Nucleus accumbens (tissue), 56 donors: ENCODE measurements at places on chromosomes 1 and 21.

DNA sequence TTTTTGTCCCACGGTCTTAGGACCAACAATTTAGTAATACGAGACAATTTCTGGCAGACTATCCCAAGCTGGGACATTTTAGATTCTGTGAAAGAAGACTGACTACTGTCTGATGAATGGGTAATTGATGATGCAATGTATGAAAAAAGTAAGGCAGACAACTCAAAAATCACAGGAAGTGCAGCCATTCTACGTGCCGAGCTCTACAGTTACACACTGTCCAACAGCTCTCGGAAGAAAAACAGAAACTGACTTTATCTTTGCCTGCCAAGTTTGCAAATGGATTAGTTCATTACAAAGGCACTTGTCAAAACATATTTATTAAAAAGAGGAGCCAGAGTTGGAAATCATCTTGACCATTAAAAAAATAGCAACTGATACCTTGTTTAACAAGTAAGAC is 31.3 kb downstream of the ZBTB8B start:
- no peak for DNase-seq

- DNase-seq = no peak
These were observed 61.3 kb downstream of the CLIC4 start for GRCh38 chr1:24806588-24806987.

- no peak for DNase-seq
These were observed 8.7 kb upstream of the CD53 start for GRCh38 chr1:110864287-110864686.

- DNase-seq = no peak
These were observed 37.2 kb downstream of the WNT4 start for GRCh38 chr1:22105611-22106207.

GRCh38 chr1:44250068-44250781 is 37.0 kb downstream of the DMAP1 start:
- DNase-seq = no peak

GRCh38 chr1:71986160-71986559 is 296.2 kb downstream of the NEGR1 start:
- DNase-seq = no peak

GRCh38 chr1:239583536-239583935 is 197.2 kb downstream of the CHRM3 start:
- DNase-seq = no peak

DNA sequence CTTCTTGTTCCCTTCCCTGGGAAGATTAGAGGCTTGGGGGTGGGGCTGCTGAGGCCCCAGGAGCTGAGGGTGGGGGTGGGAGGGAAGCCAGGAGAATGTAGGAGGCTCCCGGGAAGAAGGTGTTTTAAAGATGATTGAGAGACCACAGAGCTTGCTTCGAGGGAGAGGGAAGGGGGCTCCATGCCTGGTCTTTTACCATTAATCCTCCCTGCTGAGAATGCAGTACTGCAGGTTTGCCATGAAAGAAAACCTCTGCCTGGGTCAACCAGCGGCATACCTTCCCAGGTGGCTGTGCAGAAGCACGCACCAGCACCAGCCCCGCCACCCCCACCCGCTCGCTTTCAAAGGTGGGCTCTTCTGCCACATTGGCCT is 15.4 kb downstream of the ABCA4 start:
- no peak for DNase-seq

DNA sequence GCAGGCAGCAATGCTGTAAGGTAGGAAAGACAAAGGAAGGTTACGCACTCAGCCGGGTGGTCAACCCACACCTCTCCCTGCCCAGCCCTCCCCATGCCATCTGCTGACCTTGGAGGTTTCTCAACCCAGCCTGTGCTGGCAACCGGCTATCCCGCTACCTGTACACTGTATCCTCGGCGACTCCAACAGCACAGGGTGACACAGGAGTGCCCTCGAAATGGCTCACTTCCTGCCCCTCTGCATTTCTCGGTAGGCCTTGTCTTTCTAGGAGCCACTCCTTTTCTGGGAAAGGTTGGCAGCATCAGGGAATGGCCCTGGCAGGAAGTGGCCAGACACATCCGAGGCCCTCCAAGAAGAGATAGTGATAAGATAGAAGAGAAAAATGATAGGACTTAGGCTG is 124.0 kb downstream of the PROX1 start:
- no peak for DNase-seq

GRCh38 chr1:18333220-18333619 is 147.5 kb upstream of the KLHDC7A start:
- DNase-seq = no peak

- DNase-seq = no peak
These were observed 23.0 kb upstream of the EPHA2 start for GRCh38 chr1:16178596-16179497.

GRCh38 chr1:225481738-225482137 is 53.9 kb upstream of the LBR start:
- DNase-seq = no peak

DNA sequence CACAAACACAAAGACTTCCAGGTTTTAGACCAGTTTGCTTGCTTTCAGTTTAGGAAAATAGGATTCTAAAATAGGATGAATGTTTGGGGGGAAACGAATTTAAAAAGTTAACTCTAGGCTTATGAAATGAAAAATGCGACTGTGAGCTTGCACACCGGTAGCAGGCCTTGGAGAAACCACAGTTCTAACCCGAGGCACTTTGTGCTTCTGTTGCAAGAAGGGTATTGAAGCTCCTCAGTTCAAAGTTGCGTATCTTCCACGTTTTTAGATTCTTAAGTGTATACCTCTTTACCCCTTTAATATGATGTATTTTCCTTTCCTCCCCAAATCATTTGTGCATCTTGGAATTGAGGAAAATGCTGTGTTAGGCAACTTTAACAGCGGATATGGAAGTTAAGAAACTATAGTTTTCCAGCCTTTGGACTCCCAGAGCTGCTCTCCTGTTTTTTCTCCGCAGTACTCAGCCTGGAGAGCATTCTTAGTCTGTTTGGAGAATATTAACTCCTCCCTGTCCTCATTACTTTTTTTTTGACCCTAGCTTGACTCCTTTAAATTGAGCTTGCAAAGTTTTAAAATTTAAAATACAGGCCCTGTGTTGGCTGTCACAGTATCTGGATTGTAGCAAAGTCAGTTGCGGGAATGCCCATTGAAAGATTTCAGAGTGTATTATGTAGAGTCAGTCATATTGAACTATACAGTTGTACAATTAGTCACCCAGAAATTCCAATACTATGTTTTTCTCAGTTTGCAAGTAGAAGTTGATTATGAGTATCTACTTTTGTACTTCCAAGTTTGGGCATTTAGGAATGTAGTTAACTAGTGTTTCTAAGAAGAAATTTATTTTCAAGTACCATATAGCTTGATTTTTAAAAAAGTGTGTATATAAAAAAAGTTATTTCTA is 2.6 kb downstream of the MRPS6 start:
- DNase-seq = no peak

GRCh38 chr1:6447818-6448748 is 17.9 kb downstream of the TNFRSF25 start:
- no peak for DNase-seq

DNA sequence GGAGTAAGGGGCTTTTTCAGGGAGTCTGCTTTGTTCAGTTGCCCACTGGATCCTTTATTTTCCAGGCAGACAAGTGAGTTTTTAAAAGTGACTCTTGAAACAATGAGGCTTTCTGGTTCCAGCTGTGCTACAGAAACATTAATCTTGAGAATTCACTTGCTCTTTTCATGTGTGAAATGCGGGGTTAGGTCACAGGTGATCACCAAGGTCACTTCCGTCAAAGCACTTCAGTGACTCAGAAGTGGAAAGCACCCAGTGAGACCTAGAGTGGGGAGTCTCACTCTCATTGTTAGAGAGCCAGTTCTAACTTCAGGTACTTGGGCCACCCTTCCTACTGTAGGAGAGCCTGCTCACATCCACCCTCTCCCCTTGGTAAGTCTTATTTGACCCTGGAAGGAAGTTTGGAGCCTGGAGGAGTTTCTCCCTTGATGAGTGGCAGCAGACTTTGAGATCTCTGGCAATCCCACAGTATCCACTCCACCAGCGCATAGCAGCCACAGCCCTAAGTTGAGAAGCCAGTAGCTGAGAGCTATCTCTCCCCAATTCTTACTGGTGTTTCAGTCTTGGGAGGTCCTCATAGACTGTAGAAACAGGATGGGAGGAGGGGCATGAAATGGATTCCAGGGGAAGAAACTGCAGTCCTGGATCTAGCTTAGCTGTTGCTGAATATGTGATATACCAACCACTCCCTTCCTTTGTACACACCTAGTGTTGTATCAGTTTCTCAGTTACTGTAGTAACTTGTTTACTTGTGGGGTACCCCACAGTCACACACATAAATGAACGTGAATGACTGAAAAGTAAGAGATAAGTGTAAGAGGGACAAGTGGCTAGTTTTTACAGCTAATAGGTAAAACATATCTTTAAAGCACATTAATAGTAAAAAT is 3.1 kb downstream of the TACSTD2 start:
- no peak for DNase-seq

DNA sequence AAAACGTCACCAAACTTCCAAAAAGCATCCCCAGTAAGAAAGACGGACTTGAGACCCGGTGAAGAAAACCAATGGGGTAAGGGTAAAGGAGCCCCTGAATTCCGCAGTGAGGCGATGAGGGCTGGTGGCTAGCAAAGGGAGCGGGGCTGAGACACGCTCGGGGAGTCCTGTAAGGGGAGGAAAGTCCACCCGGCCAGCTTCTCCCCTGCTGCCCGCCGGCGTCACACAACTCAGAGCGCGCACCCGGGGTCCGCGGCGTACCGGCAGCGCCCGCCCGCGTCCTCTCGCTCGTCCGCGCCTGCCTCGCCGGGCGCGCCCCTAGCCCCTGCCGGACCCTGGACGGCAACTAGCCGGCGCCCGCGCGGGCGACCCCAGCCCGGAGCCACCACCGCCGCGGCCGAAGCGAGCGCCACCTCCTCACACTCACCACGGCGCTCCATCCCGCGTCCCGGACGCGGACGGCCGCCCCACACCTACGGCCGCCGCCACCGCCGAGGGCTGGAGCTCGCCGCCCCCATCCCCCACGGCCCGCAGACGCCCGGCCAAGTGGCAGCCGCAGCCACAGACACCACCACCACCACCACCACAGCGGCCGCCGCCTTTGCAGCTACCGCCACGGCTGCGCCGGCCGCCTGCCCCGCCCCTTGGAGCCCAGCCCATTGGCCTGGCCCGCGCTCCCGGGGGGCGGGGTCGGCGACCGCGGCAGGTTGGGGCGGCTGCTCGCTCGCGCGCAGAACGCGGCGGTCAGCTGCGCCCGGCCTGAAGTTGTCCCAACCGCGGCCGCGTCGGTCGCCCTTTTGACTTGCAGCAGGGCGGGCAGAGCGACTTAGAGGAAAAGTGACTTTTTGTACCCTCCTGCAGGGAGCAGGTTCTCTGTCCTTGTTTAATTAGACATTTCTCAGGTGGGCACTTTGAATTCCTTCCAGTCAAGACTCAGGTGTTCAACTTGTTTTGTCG is 10.0 kb upstream of the ARHGAP29 start:
- no peak for DNase-seq

DNA sequence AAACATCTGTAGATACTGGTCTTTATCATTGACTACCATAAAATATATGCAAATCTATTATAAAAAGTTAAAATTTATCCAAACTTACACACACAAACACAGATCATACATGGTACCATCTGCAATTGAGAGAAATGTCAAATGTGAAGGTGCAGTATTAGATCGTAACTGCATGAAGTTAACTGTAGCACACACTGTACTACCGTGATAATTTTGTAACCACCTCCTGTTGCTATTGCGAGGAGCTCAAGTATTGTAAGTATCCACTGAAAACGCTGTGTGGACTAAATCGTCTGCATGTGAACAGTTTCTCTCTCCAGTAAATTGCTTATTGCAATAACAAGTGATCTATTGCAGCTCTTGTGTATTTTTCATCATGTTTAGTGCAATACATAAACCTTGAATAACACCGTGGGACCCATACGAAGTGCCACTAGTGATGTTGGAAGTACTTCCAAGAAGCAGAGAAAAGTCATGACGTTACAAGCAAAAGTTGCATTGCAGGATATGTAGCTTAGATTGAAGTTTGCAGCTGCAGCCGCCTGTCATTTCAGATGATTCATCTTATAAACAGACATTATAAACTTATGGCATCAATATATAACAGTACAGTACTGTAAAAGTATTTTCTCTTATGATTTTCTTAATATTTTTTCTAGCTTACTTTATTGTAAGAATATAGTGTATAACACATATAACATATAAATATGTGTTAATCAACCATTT is 172.9 kb downstream of the SDCCAG8 start:
- no peak for DNase-seq

GRCh38 chr1:93159337-93159736 is 20.9 kb downstream of the TMED5 start:
- no peak for DNase-seq

DNA sequence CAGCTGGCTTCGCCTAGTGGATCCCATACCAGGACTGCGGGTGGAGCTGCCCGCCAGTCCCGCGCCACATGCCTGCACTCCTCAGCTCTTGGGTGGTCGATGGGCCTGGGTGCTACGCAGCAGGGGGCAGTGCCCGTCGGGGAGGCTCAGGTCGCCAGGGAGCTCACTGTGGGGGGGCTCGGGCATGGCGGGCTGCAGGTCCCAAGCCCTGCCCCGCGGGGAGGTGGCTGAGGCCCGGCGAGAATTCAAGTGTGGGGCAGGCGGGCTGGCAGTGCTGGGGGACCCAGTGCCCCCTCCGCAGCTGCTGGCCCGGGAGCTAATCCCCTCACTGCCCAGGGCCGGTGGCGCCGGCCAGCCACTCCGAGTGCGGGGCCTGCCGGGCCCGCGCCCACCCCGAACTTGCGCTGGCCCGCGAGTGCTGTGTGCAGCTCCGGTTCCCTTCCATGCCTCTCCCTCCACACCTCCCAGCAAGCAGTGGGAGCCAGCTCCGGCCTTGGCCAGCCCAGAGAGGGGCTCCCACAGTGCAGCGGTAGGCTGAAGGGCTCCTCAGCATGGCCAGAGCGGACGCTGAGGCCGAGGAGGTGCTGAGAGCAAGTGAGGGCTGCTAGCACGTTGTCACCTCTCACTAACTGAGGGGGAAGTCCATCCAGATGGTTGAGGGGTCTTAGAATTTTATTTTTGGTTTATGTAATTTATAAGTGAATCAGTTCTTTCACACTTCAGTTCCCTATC is 85.2 kb upstream of the HMCN1 start:
- no peak for DNase-seq

DNA sequence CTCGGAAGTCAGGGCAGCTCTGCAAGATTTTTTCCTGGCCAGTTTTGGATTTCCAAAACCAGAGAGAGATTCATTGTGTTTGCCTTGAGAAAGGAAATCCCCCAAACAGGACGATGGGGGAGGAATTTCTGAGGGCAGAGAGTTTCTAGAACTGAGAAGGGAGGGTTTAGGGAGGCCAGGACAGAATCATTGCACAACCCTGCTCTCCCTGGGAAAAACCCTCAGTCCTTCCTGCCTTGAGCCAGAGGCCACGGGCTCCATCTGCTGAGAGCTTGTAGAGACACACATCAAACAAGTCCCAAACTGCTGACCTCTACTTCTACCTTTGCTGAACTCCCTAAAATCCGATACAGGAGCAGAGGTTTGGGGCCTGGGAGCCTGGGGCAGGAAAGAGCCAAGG is 99.7 kb downstream of the NMNAT2 start:
- no peak for DNase-seq
